PC-9 (cell line): ENCODE measurements at places on chromosomes 16 and 17. TPM values are rescaled to one million over a fixed set of nuclear protein-coding genes. Genes with fewer than 3 reads are reported as not detected.
A peak's percentile ranks its signal among the peaks of the same experiment; 100 is the strongest.

DNA sequence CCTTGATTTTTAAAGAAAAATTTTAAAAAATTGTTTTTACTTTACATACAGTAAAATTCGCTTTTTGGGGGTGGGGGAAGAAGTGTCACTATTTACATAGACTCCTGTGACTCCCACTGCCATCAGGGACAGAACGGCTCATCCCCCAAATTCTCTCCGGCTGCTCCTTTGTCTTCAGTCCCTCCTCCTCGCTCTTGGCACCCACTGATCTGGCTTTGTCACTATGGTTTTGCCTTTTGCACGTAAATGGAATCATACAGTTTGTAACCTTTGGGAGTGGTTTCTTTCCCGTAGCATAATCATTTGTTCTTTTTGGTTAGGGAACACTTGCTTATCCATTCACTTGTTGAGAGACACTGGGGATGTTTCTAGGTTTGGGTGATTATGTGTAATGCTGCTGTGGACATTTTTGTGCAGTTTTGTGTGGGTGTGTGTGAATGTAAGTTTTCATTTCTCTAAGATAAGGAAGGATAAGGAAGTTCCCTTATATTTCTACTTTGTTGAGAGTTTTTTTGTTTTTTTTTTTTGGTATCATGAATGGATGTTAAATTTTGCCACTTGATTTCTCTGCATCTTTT is 27.4 kb downstream of the RAB11FIP4 start:
- DNase-seq: no peak

GRCh38 chr16:74257061-74257460 is 39.6 kb upstream of the PSMD7 start:
- no peak for DNase-seq

- no peak for DNase-seq
Observed at GRCh38 chr17:1227917-1228780, 42.1 kb upstream of the BHLHA9 start.

GRCh38 chr17:20111538-20111937 is 102.4 kb downstream of the SPECC1 start:
- no peak for DNase-seq

DNA sequence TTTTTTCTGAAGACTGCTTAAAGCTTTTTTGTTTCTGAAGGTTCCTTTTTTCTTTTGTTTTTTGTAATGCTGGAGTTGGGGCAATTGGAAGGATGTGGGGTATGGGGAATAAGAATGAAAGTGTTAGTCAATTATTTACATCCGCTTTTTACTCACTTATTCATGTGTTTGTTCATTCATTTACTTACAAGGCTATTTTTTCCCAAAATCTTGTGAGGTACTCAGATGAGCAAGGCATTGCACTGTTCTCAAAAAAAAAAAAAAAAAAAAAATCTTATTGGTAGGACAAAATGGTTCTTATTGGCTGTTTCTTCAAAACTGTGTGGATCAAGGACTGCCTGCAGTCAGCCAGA is 55.7 kb downstream of the PLD6 start:
- DNase-seq: no peak

GRCh38 chr17:78179372-78179771 is 7.5 kb downstream of the TK1 start:
- peak; percentile 31 for DNase-seq

- DNase-seq: no peak
Observed at GRCh38 chr17:16948587-16949376, 23.1 kb downstream of the TNFRSF13B start.

- DNase-seq: no peak
Observed at GRCh38 chr17:41308251-41308917, 725 bp downstream of the KRTAP16-1 start.

DNA sequence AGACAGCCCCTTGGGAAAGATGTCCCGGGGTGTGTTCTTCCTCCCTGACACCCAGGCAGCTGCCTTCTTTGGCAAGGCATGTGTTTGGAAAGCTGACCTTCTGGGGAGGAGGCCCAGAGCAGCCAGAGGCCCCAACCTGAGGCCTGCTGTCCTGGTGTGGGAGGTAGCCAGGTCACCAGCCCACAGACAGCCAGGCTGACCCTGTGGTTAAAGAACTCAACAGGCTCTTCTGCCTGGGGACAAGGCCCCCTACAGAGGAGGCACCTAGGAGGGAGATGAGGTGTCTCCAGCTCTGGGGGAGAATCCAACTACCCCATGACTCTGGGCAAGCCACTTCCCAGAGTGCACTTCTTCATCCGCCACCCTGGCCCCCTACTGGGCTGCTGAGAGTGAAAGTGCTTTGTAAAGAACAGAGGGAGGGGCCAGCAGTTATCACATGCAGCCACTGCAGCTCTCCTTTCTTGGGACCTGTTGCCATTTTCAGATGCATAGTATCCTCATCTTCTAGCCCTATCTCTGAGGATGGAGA is 13.1 kb upstream of the SREBF1 start:
- no peak for DNase-seq

DNA sequence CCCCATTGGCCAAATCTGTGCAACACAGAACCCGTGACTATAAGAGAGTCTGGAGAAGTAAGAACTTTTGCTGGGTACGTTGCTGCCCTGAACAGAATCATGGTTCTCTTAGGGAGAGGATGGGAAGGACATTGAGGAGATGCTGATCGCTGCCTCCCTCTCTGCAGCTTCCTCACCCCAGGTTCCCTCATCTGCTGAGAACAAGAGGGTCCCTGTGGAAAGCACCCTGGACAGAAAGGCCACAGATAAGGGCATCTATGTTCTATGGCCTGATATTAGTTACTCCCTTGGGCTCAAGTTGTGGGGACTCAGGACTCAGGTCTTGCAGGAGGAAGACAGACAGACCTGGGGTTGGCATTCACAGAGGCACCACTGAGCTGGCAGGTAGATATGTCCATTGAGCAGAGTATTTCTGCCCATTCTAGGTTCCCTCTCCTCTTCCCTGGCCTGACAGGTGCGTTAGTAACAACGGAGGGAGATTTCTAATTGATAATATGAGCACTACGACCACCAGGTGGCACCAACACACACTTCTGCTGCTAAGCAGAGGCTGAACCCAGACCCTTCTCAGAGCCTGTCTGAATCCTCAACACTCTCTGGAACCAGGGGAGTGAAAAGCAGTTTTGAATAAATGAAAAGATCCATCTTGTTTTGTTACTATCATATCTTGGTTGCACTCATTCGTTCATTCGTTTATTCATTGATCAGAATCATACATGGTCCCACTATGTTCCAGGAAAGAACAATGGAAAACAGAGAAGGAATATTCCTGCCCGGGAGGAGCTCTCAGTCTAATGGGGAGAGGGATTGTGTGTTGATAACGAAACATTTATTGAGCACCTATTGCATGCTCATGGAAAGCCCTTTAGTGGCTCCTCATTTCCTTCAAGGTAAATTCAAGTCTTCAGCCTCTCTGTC is 56.4 kb downstream of the SLC6A2 start:
- DNase-seq: peak; percentile 54

GRCh38 chr17:71334048-71334751 is 786.6 kb upstream of the SOX9 start:
- DNase-seq: no peak

DNA sequence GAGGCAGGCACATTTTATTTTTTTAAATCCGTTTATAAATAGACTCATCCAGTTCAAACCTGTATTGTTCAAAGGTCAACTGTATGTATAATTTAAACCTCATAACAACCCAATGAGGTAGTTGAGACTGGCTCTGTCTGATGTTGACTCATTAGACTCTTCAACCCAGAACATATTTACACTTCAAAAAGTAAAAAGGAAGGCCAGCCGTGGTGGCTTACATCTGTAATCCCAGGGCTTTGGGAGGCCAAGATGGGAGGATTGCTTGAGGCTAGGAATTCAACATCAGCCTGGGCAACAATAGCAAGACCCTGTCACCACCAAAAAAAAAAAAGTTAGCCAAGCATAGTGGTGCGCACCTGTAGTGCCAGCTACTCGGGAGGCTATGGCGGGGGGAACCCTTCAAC is 32.5 kb upstream of the DHRS7B start:
- DNase-seq: no peak

DNA sequence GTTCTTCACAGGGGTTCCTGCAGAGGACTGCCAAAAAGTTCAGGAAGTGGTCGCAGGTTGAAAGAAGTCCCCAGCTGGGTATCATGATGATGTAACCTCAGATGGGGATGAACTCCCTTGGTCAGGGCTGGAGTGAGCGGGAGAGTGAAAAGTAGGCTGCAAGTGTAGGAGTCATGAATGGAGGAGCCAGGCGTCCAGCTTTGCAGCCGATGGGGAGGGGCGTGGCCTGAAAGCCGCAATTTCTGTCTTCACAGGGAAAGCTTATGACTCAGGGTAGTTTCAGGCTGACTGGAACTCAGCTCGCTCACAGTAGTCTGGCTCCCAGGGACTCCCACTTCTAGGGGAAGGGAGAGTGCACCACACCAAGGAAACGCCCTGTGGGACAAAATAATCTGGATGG is 70.0 kb upstream of the HS3ST3A1 start:
- DNase-seq: no peak

DNA sequence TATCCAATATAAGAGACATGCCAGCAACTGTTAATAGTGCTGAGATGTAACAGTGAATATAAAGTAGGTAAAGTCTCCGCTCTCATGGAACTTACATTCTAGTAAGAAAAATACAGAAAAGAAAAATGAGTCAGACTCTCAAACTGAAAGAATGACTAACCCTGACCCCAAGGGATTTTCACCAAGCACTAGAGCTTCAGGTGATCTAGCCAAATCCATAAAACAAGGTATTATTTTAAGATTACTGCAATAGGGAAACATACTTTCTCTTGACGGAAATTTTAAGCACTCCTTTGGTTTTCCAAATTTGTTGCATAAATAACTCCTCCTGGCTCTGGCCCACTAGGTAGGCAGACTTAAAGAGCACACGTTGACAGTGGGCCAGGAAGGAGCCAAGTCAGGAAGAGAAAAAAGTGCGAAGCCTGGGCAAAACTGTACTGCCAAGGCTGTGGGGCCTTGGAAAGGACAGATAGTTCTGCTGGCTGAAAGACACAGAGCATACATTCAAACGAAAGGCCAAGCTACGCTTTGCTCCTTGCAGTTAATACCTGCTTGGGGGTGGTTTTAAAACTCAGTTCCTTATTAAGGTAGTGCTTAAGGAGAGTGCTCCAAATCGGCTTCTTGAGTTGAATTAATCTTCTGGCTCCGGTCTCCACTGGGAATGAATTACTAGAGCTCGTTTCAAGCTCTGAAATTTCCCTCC is 1.4 kb downstream of the GOT2 start:
- DNase-seq: no peak

- DNase-seq: no peak
Observed at GRCh38 chr16:14437426-14437825, 192.6 kb downstream of the PARN start.

DNA sequence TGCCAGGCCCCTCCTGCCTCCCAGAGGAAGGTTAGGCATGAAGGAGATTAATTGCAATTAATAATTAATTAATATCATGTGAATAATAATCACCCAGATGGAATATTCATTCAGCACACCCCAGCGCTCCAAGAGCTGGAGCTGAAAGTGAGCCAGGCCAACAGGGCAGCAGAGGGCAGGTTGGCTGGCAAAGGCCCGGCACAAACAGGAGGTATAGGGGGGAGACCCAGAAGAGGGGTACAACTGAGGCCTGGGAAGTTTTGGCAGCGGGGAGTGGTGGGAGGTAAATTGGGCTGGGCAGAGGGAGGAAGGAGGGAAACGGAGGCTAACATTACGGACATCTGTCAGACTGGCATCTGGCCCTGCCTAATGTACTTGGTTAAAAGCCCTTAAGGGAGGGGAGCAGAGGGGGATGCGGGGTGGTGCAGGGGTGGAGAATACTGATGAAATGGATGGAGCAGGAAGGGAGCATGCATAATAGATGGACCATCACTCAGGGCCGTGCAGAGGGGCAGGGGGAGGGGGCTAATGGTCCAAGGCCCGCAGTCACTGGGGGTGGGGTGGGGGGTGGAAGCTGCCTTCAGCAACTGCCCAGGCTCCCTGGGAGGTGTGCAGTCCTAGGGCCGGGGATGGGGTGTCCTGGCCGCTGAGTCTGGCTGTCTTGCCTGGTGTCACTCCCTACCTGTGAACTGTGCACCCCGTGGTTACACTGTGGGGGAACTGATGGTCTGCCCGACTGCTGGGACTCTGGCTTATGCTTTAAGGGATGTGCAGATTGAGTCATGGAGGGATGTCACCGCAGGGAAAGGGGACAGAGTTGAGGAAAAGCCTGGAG is 1.9 kb downstream of the ADAM11 start:
- no peak for DNase-seq

- DNase-seq: no peak
Observed at GRCh38 chr17:63039899-63040602, 74.0 kb downstream of the TANC2 start.

Gene NPB
- total RNA-seq: 0.83 and 1.1 TPM in 2 replicates

Gene KRT31
- total RNA-seq: not detected in 2 replicates

Gene FBXL16
- total RNA-seq: 22.2 and 24.0 TPM in 2 replicates

Gene G6PC1
- not detected in 2 replicates for total RNA-seq
